Adrenal gland (tissue), 19 donors: ENCODE measurements at places on chromosomes 7 and 10. TPM values are rescaled to one million over a fixed set of nuclear protein-coding genes. Genes with fewer than 3 reads are reported as not detected.

PCDH15 gene
- 6.1 TPM for polyA plus RNA-seq

SPDYE1 gene
- polyA plus RNA-seq: not detected

CRHR2 gene
- polyA plus RNA-seq: not detected

METTL27 gene
- 2.2 TPM for polyA plus RNA-seq

ACSM6 gene
- polyA plus RNA-seq: not detected

MYH16 gene
- polyA plus RNA-seq: not detected

CPXM2 gene
- 4.3 TPM for polyA plus RNA-seq

GNGT1 gene
- polyA plus RNA-seq: not detected

EN2 gene
- polyA plus RNA-seq: 0.24 TPM

VAX1 gene
- polyA plus RNA-seq: not detected

HMX3 gene
- not detected for polyA plus RNA-seq

ZPBP gene
- polyA plus RNA-seq: not detected

NANOS1 gene
- 2.8 TPM for polyA plus RNA-seq

FAM180A gene
- polyA plus RNA-seq: 3.8 TPM

GRID2IP gene
- 0.24 TPM for polyA plus RNA-seq

CYP2C18 gene
- 0.07 TPM for polyA plus RNA-seq

CCL24 gene
- polyA plus RNA-seq: 0.64 TPM

NYAP1 gene
- polyA plus RNA-seq: 26.1 TPM

AS3MT gene
- polyA plus RNA-seq: 281 TPM

ZCWPW1 gene
- polyA plus RNA-seq: 14.6 TPM

ASB4 gene
- polyA plus RNA-seq: 18.3 TPM

KCNIP2 gene
- 3.7 TPM for polyA plus RNA-seq

TLL2 gene
- polyA plus RNA-seq: 0.10 TPM

PVRIG gene
- 0.56 TPM for polyA plus RNA-seq

UNC5B gene
- 3.0 TPM for polyA plus RNA-seq

DIP2C gene
- 8.9 TPM for polyA plus RNA-seq

RHBDD2 gene
- 187 TPM for polyA plus RNA-seq

C10orf105 gene
- 0.07 TPM for polyA plus RNA-seq

SNX10 gene
- polyA plus RNA-seq: 50.3 TPM

CPA1 gene
- polyA plus RNA-seq: not detected

CPA5 gene
- polyA plus RNA-seq: 0.24 TPM

CDK6 gene
- polyA plus RNA-seq: 4.3 TPM

ELN gene
- polyA plus RNA-seq: 4.6 TPM

KCP gene
- 8.0 TPM for polyA plus RNA-seq

TMEM270 gene
- 0.56 TPM for polyA plus RNA-seq

CALN1 gene
- 4.3 TPM for polyA plus RNA-seq
